ENCODE measurements at places on chromosomes 7 and 10.

- peak; percentile 39 for DNase-seq
Measured at GRCh38 chr7:46315891-46316290, 394.8 kb upstream of the IGFBP3 start.

- peak; percentile 4 for DNase-seq
Measured at GRCh38 chr7:3867863-3868262, 566.8 kb downstream of the SDK1 start.

- peak; percentile 1 for DNase-seq
Measured at GRCh38 chr7:124263232-124263827, 230.5 kb upstream of the TMEM229A start.

DNA sequence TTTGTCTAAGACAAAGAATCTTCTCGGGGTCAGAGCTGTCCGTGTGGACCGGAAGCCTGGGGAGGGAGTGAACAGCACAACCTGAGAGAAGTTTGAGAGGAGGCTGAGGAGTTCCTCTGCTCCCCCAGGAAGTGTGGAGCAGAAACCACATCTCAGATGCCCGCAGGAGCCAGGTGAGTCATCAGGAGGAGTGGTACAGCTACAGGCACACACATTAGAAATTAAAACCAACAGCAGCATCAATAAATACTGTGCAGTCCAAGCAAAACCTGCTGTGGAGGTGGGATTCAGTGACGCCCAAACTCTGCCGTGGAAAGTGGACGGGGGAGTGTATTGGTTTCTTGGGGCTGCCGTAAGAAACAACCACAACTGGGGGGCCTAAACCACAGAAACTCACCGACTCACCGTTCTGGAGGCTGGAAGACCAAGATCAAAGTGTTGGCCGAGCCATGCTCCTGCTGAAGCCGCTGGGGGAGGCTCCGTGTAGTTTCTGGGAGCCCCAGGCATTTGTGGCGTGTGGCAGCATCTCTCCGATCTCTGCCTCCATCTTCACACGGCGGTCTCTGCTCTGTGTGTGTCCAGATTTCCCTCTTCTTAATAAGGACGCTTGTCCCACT is 31.2 kb upstream of the GARS1 start:
- DNase-seq: peak; percentile 25

GRCh38 chr7:50659329-50659965 is 94.2 kb upstream of the DDC start:
- no peak for DNase-seq

- DNase-seq: no peak
Measured at GRCh38 chr10:32461203-32461602, 15.3 kb downstream of the CCDC7 start.

GRCh38 chr10:124991835-124992234 is 49.9 kb downstream of the ZRANB1 start:
- no peak for DNase-seq

- no peak for DNase-seq
Measured at GRCh38 chr7:47934831-47935230, 13.4 kb downstream of the PKD1L1 start.

DNA sequence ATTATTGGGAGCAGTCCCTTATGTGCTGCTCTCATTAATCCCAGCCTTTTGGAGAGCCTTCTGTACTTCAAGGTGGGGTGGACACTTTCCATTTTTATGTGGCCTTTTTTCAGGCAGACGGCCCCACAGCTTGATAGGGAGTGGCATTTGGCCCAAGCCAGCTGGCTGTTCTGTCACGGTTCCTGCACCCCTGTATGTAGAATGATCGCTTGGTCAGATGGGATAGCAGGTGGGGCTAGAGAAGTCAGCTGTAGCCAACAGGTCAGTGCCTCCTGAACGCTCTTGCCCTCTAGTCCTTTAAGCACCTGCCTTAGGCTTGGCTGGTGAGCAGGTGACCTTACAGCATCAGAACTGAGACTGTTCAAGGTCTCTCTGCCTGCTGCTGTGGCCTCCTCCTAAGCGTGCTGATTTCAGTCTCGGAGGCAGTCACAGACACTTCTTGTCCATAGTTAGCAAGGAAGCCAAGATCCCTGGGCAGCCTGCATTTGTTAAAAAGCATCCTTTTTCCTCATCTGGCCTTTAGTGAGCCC is 95.3 kb downstream of the LRRC4 start:
- DNase-seq: no peak

DNA sequence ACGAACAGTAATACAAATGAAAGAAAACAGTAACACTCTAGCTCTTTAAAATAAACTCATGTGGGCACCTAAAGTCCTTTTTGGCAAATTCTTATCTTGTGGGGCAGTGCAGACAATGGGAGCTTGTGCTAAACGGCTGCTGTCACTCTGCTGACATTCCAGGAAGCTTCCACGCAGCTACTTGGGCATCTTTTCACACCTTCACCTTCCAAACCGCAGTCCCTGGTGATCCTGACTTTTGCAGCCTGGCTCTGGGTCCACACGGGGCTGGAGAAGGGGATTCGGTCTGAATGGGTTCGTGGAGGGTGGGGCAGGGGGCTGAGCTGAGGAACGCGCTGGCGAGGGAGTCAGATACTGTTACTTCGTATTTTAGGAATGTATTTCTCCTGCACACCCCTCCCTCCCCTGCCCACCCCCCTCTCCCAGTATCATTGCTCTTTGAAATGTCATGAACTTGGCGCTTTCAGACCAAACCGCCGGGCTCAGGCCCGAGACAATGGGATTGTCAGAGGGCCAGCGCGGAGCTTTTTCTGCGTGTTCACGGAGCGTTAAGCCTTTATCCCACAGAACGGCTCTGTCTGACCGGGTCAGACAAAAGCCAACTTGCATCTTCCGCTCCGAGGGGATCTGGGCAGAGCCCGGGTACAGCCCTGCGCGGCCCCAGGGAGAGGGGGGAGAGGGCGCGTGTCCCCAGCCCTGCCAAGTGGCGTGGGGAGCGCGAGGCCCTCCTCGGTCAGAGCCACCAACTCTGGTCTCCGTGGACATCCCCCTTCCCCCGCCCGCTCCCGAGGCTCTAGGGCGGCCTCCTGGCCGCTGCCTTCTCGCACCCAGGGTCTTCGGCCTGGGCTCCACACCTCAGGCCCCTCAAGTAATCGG is 76.7 kb upstream of the EN2 start:
- peak; percentile 33 for DNase-seq

DNA sequence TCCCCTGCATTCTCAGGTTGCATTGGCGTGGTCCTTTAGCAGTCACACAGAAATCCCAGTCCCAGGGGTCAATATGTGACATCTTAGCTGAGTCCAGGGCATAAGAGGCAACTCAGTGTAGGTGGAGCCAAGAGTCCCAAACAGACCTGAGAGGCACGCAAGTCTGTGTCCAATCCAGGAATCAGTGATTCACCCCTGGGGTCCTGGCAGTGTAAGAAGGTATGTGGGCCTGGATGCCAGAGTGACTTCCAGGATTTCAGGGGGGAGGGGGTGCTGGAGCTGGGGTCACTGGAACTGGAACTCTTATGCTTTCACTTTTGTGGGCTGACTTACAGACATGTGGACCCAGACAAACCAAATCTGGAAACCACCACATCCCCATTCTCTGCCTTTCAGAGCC is 26.8 kb downstream of the FRMPD2 start:
- no peak for DNase-seq

GRCh38 chr7:13077466-13077865 is 390.0 kb downstream of the ARL4A start:
- no peak for DNase-seq

- no peak for DNase-seq
Measured at GRCh38 chr7:129887865-129888264, 64.9 kb downstream of the UBE2H start.

GRCh38 chr7:111076205-111076604 is 14.7 kb upstream of the LRRN3 start:
- DNase-seq: peak; percentile 67

DNA sequence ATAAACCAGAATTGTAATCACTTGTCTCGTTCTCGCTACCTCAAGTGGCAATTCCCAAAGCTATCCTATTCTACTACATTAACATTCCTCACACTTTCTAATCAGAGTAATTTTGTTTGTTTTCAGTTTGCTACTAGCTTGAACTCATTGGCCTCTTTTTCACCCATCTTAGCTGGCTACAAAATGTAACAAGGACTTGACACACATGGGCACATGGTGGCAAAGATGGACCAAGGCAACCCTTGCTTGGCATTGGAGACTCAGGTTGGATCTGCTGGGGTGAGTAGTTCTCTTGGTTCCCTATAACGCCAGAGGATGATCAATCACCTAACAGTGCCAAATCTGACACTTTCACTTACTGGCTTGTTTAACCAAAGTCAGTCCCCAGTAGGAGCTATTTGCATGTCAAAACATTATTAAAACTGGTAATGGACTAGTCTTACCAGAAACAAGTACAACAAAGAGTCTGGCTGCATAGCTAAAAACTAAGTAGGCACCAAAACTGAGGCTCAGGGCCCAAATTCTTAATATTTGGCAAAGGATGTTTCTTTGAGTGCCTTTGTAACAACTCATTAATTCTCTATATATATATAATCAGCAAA is 1.9 kb downstream of the USP6NL start:
- peak; percentile 8 for DNase-seq

DNA sequence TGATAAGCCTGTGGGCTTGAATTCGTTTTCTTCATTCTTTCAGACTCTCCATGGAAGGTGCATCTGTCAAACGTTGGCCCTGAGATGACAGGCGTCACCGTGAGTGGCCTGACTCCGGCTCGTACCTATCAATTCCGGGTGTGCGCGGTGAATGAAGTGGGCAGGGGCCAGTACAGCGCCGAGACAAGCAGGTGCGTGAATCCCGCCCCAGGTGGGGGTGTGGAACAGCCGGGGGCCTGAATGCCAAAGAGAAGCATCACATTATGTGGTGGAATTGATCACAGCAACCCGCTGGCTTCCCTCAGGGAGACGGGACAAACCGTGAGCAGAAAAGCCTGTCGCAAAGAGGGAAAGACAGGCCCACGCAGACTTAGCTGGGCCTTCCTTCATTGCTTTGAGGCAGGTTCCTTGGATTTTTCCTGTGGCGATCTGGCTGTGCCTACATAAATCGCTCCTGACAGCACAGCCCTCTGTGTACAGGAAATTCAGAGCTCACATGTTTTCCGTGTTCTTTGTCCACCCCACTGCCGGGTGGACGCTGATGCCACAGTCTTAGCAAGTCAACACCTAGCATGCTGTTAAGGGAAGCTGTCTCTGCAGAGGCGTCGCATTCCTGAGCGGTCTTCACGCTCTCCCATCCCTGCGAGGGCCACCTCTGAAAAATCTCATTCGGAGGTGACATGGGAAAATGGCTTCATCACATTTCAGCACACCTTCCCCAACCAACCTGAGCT is 671.0 kb upstream of the FOXK1 start:
- no peak for DNase-seq

GRCh38 chr7:138162236-138162635 is 86.0 kb downstream of the AKR1D1 start:
- no peak for DNase-seq

GRCh38 chr10:44947371-44948152 is 12.0 kb upstream of the RASSF4 start:
- DNase-seq: no peak

- DNase-seq: no peak
Measured at GRCh38 chr7:71135663-71136062, 3.7 kb downstream of the GALNT17 start.

DNA sequence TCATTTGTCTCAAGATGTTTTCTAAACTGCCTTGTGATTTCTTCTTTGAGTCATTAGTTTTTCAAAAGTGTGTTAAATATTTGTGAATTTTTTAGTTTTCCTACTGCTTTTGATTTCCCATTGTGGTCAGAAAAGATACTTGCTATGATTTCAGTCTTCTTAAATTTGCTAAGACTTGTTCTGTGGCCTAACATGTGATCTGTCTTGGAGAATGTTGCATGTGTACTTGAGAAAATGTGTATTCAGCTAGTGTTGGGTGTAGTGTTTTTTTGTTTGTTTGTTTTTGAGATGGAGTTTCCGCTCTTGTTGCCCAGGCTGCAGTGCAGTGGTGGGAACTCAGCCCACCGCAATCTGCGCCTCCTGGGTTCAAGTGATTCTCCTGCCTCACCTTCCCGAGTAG is 28.6 kb downstream of the BMPR1A start:
- DNase-seq: no peak

DNA sequence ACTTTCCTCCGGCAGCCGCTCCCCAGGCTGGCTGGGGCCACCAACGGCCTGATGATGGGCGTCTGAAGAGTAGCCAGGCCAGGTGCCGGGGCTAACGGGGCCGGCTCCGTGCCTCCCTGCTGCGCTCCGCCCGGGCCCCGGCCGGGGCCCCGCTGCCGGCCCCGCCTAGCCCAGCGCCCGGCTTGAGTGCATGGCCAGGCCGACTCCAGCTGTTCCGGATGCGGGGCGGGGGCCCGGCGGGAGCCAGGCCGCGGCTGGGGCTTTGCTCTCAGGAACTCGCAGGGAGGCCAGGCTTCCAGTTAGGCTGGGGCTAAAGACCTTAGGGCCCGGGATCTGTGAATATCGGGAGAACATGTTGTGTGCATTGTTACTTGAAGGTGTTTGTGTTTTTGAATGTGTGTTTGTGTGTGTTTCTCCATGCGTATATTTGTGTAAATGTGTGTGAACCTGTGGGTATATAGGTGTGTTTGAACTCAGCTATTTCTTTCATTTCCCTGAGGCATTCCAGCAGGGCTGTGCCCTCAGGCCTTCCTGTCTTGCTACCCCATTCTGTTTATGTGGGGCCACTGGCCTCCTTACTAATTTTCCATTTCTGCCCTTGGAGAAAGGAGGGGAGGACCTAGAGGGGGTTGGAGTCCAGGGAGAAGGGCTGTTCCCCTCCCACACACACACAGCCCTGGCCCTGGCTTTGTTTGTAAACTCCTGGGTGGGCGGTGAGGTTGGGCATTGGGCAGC is 1.1 kb upstream of the LBX1 start:
- no peak for DNase-seq

DNA sequence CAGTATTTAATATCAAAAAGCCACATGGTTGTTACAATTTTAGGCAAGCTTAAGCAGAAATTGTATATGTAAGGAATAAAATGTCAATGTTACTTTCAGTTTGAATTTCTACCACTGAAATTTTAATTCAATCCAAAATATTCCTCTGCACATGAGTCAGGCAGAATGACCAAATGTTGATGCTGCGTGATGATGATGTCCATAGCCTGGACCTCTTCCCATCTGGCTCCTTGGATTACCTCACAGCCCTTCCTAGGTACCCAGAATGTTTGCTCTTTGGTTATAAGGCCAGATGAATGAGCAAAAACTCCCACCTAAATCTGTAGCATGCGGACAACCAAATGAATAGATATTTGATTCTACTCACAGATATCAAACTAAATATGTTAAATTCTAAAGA is 258.3 kb upstream of the IMMP2L start:
- DNase-seq: peak; percentile 6

- no peak for DNase-seq
Measured at GRCh38 chr7:44415047-44415446, 75.4 kb downstream of the NUDCD3 start.
